Activated CD8-positive, alpha-beta memory T cell treated with anti-CD3 and anti-CD28 coated beads for 48 hours (primary cell): ENCODE measurements at places on chromosomes 1 and 21.

- DNase-seq: no peak
Measured at GRCh38 chr1:108082738-108083562, 117.2 kb downstream of the SLC25A24 start.

DNA sequence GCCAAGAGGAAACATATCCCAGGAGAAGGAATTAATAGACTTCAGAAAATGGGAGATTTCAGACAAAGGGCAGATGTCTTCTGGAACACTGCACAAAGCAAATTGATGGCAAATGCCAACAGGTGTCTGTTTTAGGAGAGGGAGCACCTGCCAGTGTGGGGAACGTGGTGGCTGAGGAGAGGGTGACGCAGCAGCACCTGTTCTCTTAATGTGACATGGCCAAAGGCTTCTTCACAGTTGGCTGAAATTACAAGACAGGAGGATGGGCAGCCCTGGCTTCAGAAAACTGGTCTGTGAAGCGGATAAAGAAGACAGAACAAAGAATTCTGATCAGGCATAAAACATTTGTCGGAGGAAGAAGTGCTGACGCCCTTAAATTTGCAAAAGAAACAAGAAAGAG lies 178.7 kb upstream of the RUNX1 start:
- no peak for DNase-seq

- DNase-seq: no peak
Measured at GRCh38 chr1:36253161-36253862, 29.1 kb downstream of the THRAP3 start.

DNA sequence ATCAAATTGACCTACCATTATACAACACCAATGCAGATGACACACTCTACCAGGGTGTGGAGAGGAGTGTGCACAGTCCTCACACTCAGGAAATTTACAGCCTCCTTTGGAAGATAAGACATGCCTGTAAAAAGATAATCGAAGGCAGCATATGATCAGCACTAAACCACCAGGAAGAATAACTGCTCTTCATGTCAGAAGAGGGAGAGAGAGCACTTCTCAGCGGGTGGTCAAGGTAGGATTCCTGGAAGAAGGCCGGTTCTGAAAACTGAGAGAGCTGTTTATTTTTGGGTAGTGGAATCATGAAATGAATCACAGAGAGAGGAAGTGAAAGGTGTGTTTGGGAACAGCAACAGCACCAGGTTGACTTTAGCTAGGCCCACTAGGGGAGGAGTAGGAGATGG lies 14.0 kb upstream of the ZNF697 start:
- DNase-seq: no peak

DNA sequence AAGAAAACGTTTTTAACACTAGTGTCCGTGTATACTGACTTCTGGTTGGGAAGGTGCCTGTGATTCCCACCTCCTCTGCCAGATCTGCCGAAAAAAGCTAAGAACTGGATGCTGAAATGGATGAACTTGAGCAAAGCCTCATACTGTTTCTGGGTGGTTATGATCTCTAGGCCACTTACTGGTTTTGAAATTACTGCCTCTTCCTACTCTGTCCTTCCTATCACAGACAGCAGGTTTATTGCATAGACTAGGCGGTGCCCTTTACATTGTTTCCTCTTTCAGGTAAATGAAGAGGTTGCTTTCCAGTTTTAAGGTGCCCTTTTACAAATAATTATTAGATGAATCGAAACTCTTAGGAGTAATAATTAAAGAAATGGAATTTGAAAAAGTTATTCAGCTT lies 27.5 kb downstream of the PEX14 start:
- DNase-seq: no peak

DNA sequence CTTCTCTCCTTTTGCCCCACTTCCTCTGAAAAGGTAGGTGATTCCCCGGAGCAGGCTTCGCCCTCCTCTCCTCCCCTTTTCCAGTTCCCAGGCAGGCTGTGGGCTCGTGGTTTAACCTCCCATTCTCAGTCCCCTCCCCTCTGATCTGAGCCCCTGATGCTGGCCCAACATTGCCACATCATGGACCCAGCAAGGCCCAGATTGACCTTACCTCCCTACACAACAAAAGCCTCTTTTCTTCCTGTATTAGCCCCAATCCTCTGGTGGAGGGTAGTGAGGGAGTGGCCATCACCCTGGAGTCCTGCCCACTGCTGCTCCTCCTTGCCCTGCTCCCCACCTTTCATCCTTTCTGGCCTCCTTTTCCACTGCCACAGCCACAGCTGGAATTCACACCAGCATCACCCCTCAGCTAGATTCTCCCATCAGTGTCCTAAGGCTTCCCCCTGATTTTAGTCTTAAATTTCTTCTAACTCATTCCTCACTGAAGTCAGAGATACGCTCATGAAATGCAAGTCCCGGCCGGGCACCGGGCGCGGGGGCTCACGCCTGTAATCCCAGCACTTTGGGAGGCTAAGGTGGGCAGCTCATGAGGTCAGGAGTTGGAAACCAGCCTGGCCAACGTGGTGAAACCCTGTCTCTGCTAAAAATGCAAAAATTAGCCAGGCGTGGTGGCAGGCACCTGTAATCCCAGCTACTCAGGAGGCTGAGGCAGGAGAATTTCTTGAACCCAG lies 7.0 kb upstream of the ZBTB48 start:
- no peak for DNase-seq

DNA sequence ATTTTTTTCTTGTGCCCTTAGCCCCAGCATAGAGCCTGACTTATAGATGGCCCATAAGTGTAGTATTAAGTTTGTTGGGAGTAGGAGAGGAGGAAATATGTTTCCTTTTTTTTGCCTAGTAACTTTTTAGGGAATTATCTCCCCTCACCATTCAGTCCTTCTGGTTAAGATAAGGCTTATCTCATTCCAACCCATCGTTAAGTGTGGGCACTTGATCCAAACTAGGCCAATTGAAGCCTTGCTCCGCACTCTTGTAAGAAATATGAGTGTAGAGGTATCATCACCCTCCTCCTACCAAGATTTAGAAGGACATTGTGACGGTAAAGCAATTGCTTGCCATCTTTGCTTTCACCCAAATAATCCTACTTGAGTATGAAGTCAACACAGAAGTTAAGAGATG lies 8.8 kb upstream of the FGGY start:
- DNase-seq: no peak

- DNase-seq: no peak
Measured at GRCh38 chr1:160672789-160673695, 26.2 kb upstream of the SLAMF1 start.

DNA sequence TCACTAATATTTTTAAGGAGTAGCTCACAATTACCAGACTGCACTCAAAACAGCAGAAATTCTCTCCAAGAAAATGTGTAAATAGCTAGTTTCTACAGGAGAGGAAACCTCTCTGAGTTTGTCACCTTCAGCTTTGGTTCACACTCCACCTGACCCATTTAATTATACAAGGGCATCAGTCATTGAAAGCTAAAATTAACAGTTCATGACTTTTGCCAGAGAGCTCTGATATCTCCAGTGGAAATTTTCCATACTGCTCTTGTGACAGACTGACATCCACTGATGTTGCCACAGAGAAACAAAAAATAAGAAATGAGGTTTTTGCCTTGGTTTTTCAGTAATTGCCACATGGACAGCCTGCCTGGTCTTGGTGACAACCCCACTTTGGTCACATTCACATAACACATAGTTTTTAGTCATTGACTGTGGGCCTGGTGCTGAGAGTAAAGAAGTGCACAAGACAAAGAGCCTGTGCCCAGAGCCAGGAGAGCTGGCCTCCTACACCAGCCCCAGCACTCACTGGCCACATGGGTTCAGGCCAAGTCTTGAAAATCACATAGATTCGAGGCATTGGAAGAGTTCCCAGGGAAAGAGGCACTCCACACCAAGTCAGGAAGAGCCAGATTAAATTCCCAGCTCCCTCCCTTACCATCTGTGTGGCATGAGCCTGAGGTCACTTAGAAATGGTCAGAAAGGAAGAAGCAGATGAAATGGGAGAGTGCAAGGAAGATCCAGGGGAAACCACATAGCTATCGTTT lies 13.8 kb upstream of the SIM2 start:
- DNase-seq: no peak

DNA sequence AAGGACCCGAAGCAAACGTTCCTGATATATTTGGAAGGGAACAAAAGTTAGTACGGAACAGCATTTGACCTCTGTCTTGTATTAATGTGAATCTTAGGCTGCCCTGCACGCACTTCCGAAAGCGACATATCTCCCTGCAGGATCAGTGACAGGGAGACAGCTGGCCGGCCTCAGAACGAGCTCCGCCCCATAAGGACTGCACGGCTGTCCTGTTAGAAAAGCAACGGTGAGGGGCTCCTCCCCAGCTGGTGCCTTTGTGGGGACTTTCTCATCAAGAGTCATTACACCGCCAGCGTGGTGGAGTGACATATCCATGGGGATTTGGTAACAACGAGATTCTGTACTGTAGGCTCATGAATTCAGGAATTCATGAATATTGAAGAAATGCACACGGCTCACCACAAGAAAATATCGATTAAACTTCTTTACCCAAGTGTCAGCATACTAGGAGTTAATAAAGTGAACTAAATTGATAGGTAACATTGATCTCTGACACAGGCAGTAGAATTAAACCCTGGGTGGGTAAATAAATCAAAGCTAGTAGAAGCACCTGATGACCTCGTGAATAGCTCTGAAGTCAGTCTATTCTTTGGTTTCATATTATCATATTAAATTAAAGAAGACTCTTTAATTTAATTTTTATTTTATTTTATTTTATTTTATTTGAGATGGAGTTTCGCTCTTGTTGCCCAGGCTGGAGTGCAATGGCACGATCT lies 8.1 kb upstream of the GREM2 start:
- no peak for DNase-seq

DNA sequence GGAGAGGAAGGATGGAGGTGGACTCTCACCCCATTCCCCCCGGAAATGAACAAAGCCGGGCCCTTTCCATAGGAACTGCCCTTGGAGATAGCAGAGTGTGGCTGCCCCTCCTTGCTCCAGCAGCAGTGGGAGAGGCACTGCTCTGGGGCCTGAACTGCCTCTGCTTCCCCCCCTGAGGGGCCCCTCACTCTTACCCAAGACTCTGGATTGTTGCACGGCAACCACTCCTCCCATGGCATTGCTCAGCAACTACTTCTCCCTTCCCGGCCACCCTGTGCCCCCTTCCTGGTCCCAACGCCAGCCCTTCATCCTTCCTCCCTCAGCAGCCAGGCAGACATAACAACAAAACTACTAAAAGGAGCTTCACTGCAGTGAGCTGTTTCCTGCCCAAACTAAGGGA lies 3.0 kb upstream of the ACKR1 start:
- no peak for DNase-seq

GRCh38 chr1:208731981-208732821 lies 488.0 kb upstream of the PLXNA2 start:
- no peak for DNase-seq

DNA sequence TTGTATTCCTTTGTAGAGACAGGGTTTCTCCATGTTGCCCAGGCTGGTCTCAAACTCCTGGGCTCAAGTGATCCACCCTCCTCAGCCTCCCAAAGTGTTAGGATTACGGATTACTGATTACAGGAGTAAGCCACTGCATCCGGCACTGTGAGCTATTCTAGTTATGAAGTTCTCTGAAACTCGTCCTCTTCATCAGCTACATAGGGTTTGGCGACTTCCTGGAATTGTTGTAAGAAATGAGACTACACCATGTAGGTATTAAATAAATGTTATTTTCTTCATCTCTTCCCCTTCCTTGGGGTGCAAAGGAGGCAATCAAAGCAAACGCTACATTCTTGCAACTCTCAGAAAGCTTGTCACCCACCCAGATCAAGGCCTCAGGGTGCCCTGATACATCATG lies 131.2 kb upstream of the TIAM1 start:
- DNase-seq: no peak

DNA sequence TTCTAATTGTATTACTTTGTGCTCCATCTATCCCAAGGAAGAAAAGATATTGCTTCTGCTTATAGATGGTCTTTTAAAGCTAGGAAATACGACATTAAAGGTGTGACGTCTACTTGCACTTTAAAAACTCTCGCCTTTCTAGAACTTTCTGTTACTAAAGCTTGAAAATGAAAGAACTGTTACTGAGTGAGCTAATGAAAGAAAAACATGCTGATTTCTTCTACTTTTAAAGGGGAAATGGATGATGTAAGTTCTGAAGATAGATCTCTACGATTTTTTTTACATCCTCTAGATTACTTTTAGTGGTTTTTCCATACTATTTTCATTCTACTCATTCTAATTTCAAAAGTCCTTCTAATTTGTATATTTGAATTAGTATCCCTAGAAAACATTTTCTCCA lies 387.5 kb downstream of the USP25 start:
- no peak for DNase-seq

GRCh38 chr1:205229399-205229871 lies 1.7 kb downstream of the TMCC2 start:
- peak; percentile 32 for DNase-seq

GRCh38 chr21:37454869-37455503 lies 88.4 kb downstream of the DYRK1A start:
- no peak for DNase-seq

DNA sequence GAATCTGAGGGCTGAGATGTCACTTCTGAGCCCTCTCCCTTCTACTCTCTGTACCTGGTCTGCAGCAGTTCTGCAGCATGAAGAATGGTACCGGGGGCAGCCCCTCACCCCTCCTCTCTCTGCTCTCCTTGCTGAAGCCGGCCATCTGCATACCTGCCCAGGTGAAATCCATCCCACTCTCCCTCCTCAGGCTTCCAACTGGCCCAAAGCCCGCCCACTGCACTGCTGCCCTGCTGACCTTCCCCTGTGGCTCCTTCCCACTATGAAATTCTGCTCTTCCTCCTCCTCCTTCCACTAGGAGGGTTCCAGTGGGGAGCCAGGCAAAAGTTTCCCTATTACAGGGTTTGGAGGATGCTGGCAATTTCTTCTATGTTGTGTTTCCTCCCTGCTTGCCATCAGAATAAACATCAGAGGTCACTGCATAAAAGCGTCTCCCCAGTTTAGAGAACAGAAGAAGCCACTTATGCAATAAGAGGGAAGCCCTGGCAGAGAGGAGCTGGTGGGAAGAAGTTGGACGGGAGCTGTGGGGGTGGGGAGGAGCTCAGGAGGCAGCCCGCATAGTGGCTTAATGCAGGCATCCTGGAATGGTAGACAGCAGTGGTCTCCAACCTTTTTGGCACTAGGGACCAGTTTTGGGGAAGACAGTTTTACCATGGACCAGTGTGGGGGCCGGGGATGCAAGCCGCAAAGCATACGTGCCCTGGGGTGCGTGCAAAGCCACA lies 30.3 kb downstream of the TMCO4 start:
- DNase-seq: no peak

GRCh38 chr1:161225178-161225533 lies 704 bp upstream of the TOMM40L start:
- DNase-seq: no peak

GRCh38 chr1:244054924-244055263 lies 3.8 kb downstream of the ZBTB18 start:
- no peak for DNase-seq

- DNase-seq: no peak
Measured at GRCh38 chr1:1760345-1760650, 18.0 kb downstream of the NADK start.
